Stimulated activated CD4-positive, alpha-beta T cell treated with anti-CD3 and anti-CD28 coated beads, Interleukin-1b, Interleukin-23, amount 100 ng/mL, for 1 hour (primary cell): ENCODE measurements at places on chromosomes 5 and 9.

- DNase-seq: no peak
Measured at GRCh38 chr5:135594416-135594960, 15.7 kb upstream of the CXCL14 start.

GRCh38 chr5:10036136-10036815 lies 213.4 kb downstream of the ATPSCKMT start:
- no peak for DNase-seq

- no peak for DNase-seq
Measured at GRCh38 chr9:95463148-95464060, 53.4 kb downstream of the PTCH1 start.

- DNase-seq: no peak
Measured at GRCh38 chr5:151550146-151550545, 41.0 kb downstream of the FAT2 start.

DNA sequence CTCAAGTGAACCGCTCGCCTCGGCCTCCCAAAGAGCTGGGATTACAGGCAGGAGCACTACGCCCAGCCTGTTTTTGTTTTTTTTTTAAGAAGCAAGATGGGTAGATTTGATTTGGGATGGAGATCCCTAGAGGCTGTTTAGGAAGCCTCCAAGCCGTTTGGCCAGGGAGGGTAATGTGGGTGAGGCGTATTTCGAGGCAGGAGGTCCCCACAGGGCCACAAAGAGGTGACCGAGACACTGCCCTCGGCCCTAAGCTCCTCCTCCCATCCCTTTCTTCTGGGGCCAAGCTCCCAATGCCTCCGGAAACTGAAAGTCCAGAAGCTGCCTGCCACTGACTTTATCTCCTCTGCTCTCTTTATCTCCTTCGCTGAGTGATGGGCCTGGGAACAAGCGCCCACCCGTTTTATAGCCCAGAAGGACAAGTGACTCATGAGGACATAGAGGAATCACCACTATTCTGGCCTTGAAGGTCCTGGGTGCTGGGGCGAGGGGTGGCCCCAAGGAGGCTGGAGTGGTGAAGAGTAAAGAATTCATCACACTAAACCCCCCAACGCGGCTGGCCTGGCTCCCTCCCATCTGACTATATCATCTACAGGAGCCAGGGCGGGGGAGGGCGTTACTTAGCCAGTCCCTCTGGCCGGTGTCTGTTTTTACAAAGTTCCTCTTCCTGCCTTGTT lies 2.0 kb upstream of the RALGDS start:
- DNase-seq: no peak

GRCh38 chr5:86986837-86987236 lies 280.8 kb upstream of the RASA1 start:
- no peak for DNase-seq

DNA sequence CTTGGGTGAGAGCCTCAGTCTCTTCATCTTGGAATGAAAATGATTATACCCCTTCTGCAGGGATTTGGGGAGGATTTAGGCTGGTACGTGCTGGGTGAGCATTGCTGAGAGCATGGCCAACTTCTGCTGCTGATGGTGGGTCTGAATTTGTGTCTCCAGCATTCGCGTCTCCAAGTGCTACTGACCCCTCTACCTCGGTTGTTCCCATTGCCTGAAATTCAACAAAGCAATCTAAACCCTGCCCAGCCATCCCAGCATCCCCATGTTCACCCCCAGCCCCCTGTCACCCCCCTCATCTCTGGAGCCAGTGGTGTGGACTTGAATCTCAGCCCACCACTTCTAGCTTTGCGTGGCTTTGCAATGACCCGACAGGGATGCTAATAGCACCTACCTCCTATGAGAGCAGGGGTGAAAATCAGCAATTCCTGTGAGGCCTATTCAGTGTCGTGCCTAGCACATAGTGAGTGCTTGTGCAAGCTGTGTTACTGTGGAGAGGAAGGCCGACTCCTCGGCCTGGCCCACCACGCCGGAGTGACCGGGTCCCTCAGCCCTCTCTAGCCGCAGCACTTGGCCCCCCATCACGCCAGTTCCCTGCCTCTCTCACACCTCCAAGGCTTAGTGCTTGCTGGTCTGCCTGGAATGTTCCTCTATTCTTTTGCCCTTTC lies 43.4 kb upstream of the SH3PXD2B start:
- DNase-seq: no peak

DNA sequence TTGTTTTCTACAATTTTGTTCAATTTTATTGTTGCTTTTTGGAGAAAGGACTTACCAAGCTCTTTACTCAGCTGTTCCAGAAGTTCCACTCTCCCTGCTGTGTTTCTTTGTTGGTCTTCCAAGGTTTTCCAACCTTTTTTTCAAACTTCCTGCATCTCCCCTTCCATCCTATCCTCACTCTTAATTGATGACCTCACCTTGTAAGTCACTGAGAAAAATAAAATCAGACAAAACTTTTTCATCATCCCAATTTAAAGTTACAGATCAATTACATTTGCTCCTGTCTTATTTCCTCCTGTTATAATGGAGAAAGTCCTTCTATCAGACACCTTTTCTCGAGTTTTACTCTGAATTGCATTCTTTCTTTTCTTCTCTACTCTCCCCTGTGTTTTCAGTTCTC lies 121.1 kb downstream of the DMXL1 start:
- no peak for DNase-seq
